ELR (cell line): ENCODE measurements at places on chromosomes 2 and 18.
A peak's percentile ranks its signal among the peaks of the same experiment; 100 is the strongest.

- peak; percentile 64 for DNase-seq
These were observed 6.0 kb upstream of the ARL4C start for GRCh38 chr2:234502919-234503285.

DNA sequence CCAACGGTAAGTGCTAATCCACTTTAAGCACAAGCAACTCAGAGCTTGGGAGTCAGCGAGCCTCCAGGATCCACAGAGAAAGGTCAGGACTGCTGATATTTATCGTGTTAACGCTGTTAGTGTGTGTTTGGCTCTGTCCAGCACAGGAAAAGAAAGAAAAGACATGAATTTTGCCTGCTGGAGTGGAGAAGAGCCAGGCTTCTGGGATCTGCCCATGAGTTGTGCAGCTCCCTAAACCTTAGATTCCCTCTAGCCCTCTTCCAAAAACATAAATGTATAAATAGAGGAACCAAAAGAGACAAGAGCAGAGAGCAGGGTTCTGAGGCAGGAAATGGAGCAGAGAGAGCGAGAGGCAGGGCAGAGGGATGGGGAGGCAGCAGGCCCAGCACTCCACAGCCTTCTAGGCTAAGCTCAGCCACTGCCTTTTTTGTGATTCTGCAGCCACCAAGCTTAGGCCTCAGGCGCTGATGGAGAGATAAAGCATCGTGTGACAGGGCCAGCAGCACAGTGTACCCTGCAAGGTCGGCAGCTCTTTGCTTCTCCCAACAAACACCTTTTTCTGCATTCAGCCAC, 14.5 kb upstream of the MAT2A start:
- DNase-seq: no peak

GRCh38 chr2:30269771-30270145, 38.4 kb downstream of the LBH start:
- DNase-seq: no peak

- peak; percentile 97 for DNase-seq
These were observed 363.7 kb upstream of the CHAC2 start for GRCh38 chr2:53403792-53404413.

DNA sequence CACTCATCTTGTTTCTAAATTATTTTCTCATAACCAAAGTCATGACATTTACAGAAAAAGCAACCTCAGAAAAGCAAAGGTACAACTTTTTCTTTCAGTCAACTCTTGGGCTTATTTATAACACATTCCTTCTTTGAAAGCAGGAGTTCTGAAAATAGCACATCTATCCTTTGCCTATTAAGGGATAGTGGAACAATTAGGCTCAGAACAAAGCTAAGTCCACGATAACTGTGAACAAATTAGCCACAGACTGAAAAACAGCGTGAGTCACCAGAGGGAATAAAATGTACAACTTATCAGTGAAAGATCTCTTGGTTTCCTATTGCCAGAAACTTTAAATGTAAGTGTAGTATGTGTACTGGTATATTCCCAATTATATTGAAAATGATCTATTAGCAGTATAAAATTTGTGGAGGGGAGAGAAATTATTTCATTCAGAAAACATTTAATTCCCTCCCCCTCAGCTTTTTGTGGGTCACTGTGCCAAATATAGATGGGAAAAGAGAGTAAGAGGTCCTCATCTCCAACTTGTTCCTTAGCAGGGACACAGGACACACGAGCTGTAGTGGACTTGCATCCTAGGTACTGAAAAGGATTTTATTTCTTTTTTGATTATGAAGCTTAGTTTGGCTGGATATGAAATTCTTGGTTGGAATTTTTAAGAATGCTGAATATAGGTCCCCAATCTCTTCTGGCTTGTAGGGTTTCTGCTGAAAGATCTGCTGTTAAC, 15.4 kb upstream of the MATN3 start:
- peak; percentile 33 for DNase-seq

DNA sequence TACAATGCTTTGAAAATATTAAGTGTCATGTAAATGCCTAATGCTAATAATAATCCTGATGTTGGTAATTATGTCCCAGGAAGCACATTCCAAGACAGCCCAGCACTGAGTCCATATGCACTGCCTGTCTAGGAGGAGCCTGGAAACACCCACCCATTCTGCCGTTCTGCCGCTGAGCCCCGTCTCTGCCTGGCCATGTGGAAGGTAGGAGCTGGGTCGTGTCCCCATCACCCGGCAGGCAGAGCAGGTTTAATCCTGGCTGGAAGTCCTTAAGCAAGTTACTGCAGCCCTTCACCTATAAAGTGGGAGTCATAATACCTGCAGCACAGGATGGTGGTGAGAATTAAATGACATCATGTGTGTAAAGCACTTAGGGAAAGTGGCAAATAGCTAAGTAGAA, 13.1 kb upstream of the EN1 start:
- DNase-seq: no peak

GRCh38 chr2:74979844-74980243, 21.4 kb downstream of the POLE4 start:
- no peak for DNase-seq
